Jurkat, Clone E6-1 (cell line): ENCODE measurements at places on chromosomes 11 and 22.
A peak's percentile ranks its signal among the peaks of the same experiment; 100 is the strongest.

DNA sequence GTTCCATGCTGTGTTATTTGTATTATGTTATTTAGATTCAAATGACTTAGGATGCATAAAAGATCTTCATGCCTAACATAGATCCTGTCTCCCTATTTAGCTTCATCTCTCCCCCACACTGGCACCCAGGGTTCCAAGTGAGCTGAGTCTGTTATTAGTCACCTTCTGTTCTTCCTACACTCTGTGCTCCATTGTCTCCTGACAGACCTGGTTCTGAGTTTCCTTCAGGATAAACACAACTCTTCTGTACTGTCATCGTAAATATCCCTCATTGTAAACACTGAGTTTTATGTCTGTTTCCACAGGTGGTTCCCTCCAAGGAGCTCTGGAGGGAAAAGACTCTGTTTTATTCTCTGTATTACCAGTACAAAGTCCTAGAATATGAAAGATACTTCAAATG, 8.7 kb downstream of the MMP26 start:
- no peak for DNase-seq

DNA sequence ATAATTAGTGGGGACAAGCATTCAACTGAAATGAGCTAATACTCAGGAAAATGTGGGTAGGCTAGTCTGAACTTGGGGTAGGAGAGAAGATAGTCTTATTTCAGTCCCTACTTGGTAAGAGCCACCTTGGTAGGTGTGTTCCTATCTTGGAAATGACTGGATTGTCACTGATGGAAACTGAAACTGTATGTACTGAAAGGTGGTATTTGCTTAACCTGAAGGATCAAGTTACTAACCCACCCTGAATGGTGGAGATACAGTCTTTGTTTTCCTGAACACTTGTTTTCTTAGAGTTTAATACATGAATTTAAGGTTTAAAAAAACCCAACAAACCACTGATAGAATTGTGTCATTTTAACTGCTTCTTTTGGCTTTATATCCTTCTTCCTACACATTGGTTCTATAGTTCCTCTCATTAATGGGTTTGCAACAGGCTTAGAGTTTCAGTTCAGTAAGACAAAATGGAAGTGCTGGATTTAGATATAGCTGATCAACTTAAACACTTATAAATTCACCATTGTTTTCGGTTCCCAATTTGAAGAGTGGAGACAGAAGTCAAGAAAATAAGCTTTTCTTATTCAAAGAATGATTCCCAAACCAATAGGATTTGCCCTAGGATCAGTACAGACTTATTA, 4.2 kb downstream of the FAR1 start:
- no peak for DNase-seq

- no peak for DNase-seq
Measured at GRCh38 chr22:45424241-45424731, 10.8 kb downstream of the RIBC2 start.

- no peak for DNase-seq
Measured at GRCh38 chr22:45702981-45703380, 31.3 kb downstream of the ATXN10 start.

DNA sequence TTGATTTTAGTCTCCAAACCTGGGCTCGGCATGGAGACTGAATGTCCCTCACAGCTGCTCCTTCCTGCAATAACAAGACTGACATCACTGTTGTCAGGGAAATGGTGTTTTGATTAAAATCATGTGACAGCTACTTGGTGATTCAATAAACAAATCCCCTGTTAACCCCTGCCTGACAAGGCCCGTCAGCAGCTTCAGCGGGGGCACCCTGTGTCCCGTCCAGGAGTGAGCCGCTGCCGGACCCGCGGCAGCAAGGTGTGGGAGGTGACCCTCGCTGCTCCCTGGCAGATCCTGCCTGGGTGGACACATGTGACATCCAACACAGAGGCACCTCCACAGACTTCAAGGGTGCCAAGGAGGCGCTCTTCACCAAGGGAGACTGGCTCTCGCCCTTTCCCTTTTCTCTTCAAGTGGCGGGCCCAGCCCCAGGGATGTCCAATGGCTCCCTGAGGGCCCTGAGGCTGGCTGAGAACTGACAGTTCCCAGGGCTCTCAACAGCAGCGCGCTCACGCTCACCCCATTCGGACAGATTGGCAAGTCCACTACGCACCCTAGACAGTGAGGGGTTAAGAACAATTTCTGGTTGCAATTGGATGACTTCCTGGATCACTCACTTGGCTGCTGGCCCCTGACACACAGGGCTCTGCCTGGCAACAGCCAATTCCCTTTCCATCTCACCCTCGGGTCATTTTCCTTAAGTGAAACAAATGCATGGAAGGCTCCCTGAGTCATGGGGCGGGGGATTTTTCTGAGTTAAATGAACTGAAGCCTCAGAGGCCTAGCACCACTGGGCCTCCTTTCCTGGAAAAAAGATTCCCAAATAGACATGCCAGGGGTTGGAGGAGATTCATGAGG, 30.7 kb downstream of the PPP2R1B start:
- DNase-seq: no peak

DNA sequence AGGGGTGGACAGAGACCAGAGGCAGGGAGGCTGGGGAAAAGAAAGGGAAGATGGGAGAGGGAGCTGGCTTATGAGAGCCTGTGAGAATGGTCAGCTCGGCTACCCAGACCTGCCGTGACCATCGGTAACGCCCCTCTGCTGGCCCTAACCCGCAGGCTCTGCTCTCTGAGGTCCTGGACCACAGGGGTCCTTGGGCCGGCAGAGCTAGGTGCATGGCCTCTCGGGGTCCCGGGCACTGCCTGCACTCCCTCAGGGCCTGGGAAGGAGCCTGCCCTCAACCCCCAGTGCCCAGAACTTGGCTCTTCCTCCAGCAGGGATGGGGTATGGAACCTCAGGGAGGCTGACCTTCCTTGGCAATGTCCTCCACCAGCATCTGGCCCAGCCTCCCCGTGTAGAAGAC, 13.2 kb downstream of the GGT5 start:
- no peak for DNase-seq

DNA sequence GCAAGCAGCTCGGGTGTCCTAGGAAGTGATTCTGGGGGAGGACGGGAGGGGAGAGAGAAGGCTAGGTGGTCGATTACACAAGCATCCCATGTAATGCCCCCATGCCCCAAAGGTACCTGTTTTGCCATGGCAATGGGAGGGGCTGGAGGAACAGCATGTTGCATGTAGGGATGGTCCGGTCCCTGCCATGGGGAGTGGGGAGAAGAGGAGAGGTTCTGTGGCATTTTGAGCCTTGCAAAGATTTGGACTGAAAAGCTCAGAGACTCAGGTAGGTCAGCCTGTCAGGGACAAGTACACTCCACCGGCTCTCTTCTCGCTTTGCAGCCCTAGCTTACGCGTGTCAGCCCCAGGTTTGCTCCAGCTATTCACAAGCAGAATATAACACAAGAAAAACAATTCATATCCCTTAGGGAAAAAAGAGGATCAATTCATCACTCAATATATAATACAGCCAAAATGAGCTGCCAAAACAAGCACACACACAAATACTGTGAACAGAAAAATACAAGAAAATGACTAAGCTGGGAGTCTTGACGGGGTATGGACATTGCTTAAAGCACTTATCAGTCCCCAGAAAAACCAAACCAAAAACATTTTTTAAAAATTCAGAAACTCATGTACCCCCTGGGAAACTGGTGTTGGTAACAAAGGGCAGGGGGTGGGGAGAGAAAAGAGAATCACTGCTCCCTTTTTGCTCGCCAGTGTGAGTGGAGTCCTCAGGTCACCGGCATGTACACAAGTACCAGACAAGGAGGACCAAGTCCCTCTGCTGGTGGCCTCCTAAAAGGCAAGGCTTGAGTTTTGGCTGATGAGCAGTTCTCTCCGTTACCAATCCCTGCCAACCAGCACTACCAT, 21.6 kb downstream of the APOL5 start:
- DNase-seq: no peak

- DNase-seq: no peak
Measured at GRCh38 chr11:130308886-130309285, 5.8 kb downstream of the ZBTB44 start.

GRCh38 chr11:60251485-60252212, 8.7 kb upstream of the MS4A4E start:
- DNase-seq: peak; percentile 45

- no peak for DNase-seq
Measured at GRCh38 chr22:50307890-50308596, 597 bp upstream of the PLXNB2 start.

- no peak for DNase-seq
Measured at GRCh38 chr11:123416566-123416965, 13.5 kb upstream of the GRAMD1B start.

GRCh38 chr11:43589601-43590250, 90.8 kb upstream of the HSD17B12 start:
- DNase-seq: no peak

DNA sequence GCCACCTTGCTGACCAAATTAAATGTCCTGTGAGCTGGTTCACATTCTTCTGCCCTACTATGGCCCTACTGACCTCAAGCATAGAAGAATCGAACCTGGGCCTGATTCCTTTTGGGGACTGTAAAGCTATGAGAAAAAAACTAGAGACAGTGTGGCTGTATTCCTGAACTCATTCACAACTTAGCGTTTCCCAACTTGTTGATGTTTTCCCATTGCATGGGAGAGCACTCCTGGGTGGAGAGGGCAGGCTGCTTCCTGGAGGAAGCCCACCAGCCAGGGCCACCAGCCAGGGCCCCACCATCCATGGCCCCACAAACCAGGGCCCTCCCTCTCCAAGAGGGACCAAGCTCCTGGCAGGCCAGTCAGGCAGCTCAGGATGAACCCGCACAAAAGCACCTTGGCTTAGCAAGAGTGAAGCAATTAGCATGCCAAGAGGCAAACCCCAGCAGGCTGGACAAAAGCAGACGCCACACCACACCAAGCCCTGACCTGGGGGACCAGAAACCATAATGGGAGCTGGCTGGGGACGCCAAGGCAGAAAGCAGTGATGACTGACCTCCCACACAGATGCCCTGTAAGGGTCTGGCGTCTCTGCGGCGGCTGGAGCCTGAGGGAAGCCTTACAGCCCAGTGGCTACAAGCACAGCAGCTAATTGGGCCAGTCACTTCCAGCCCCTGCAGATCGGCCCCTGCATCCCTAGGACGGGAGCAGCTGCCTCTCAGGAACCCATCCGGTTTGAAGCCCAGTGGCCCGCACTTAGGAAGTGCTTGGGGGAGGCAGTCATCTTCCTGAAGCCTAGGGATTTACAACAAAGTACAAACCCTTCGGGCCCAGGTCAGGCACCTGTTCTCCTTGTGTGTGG, 2.1 kb downstream of the CERK start:
- DNase-seq: no peak

GRCh38 chr11:2134022-2135010, 4.9 kb downstream of the IGF2 start:
- peak; percentile 39 for DNase-seq

- DNase-seq: peak; percentile 43
Measured at GRCh38 chr22:20418211-20418788, 19.3 kb downstream of the SCARF2 start.

GRCh38 chr11:27471589-27472397, 797 bp downstream of the LGR4 start:
- DNase-seq: no peak

- DNase-seq: no peak
Measured at GRCh38 chr22:47064016-47064415, 301.6 kb downstream of the TBC1D22A start.
